ENCODE measurements at places on chromosomes 6 and 20.

GRCh38 chr6:125773387-125774341 is 17.1 kb upstream of the NCOA7 start:
- no peak for DNase-seq

- DNase-seq, result peak; percentile 43
Observed at GRCh38 chr6:129598244-129599187, 111.5 kb downstream of the ARHGAP18 start.

DNA sequence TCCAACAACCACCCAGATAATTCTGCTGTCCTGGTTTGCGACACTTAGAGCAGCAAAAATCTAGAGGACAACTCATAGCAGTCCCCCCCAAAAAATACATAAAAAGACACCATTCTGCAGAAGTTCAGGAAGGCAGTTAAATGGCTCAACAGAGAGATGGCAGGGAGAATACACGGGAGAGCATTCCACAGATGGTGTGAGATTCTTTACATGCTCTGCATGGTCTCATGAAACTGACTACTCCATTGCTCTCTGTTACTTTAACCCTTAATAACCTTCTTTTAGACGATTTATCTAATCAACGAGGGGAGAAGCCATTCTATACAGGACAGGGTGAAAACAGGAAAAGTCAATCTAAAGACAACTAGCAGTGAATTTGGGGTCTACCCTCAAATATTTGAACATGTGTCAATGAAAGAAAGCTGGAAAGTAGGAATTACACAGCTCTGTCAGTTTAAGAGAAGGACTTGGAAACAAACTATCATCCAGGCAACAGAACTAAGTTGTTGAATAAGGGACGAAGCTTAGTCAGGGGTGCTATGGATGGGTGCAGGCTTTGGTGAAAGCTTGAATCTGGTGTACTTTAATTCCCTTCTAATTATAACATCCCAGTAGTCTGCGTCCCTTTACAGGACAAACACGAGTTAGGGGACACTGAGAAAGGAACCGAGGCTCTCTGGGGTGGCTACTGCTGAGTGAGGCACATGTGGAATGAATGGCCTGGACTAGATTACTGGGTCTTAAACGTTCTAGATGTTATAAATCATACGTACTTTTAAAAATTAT is 5.1 kb downstream of the PERP start:
- DNase-seq, result no peak

DNA sequence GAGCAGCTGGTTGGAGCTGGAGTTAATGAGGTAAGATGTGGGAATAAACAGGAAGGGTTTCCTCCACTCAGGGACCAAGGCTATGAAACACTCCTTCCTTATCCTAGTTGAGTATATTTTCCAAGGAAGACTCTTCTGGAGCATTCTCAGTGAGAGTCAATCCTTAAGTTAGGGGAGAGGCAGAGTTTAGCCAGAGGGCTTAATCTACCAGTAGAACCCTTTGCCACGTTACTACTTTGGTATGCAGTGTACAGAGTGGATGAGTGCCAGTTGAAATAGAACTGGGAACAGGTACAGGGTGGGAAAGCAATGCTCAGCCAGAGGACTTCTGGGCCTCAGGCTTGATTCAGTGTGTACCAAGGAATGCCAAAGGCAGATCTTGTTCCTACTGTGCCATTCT is 114.3 kb downstream of the UBE3D start:
- DNase-seq, result no peak

- DNase-seq, result no peak
Observed at GRCh38 chr6:83370567-83370966, 60.3 kb downstream of the ME1 start.

DNA sequence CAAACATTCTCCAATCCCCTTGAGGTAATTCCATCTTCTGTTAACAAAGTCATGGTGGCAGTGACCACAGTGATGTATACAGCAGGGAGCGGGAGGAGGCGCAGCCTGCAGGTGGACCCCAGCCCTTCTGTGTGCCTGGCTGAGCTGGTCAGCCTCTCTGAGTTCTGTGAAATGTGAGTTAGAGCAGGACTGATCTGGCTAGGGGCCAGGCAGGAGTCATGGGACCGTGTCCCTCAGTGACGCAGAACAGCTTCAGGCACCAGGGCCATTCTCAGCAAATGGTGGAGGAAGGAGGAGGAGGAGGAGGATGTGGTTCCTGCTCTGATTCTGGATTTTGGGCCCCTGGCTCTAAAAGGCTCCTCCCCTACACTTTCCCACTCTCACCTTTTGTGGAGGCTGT is 6.9 kb downstream of the PHACTR3 start:
- no peak for DNase-seq

- no peak for DNase-seq
Observed at GRCh38 chr6:63643862-63644261, 8.3 kb downstream of the PHF3 start.

- DNase-seq, result peak; percentile 76
Observed at GRCh38 chr6:1409774-1410465, 20.5 kb downstream of the FOXF2 start.

Measured in H7 (cell line).